Activated CD4-positive, alpha-beta memory T cell treated with anti-CD3 and anti-CD28 coated beads for 36 hours (primary cell): ENCODE measurements at places on chromosomes 11 and 22.
A peak's percentile ranks its signal among the peaks of the same experiment; 100 is the strongest.

- H3K27ac ChIP-seq, result no peak overlapping the region
- peaks cover 2% of the 10 kb centered on the region for H3K4me1 ChIP-seq
- H3K36me3 ChIP-seq, result peaks cover 15% of the 10 kb centered on the region
- H3K27me3 ChIP-seq, result no peaks in the 10 kb centered on the region
These were observed 100.2 kb upstream of the CHRM4 start for GRCh38 chr11:46491661-46492330.

GRCh38 chr11:122773781-122774266, 64.5 kb upstream of the CRTAM start:
- peaks cover 1% of the 10 kb centered on the region for H3K36me3 ChIP-seq
- peaks cover 41% of the 10 kb centered on the region for H3K4me1 ChIP-seq
- H3K27ac ChIP-seq, result no peak overlapping the region
- H3K27me3 ChIP-seq, result peaks cover 2% of the 10 kb centered on the region

- peak overlapping the region; percentile 92 for H3K27ac ChIP-seq
- H3K4me1 ChIP-seq, result peaks cover 60% of the 10 kb centered on the region
- peaks cover 6% of the 10 kb centered on the region for H3K36me3 ChIP-seq
These were observed 988 bp downstream of the TNRC6B start for GRCh38 chr22:40178417-40179409.

DNA sequence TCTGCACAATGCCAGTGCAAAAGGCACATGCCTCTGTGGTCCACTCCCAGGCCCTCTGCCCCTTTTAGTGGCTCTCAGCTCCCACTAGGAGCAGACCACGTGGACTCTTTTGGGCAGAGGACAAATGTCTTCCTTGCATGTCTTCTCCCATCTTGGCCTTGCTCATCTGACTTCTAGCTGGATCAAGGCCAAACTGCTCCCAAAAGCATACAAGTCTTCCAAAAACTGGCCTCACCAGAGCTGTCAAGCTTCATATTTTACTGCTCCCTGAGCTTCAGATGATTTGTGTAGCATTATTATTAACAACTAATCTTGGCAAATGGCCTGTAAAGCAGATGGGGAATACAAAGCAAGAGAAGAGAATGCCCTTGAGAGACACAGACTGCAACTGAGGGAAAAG, 6.9 kb downstream of the SMPD1 start:
- no peak for DNase-seq
- H3K27ac ChIP-seq, result no peak overlapping the region
- no peak overlapping the region for H3K4me3 ChIP-seq

GRCh38 chr11:69501891-69502860, 20.7 kb downstream of the LINC01488 start:
- peaks cover 2% of the 10 kb centered on the region for H3K27me3 ChIP-seq
- no peak for DNase-seq
- H3K4me3 ChIP-seq, result no peak overlapping the region
- no peaks in the 10 kb centered on the region for H3K36me3 ChIP-seq
- no peaks in the 10 kb centered on the region for H3K4me1 ChIP-seq
- no peak overlapping the region for H3K27ac ChIP-seq

GRCh38 chr22:42895541-42895981, 38.5 kb upstream of the ARFGAP3 start:
- H3K27ac ChIP-seq, result peak overlapping the region; percentile 30
- no peaks in the 10 kb centered on the region for H3K36me3 ChIP-seq
- no peak for DNase-seq
- H3K4me1 ChIP-seq, result peaks cover 35% of the 10 kb centered on the region
- no peak overlapping the region for H3K4me3 ChIP-seq
- no peaks in the 10 kb centered on the region for H3K27me3 ChIP-seq
